Stimulated activated CD4-positive, alpha-beta T cell treated with anti-CD3 and anti-CD28 coated beads, TNF-alpha, amount 100 ng/mL, for 1 hour (primary cell): ENCODE measurements at places on chromosomes 2 and 18.

DNA sequence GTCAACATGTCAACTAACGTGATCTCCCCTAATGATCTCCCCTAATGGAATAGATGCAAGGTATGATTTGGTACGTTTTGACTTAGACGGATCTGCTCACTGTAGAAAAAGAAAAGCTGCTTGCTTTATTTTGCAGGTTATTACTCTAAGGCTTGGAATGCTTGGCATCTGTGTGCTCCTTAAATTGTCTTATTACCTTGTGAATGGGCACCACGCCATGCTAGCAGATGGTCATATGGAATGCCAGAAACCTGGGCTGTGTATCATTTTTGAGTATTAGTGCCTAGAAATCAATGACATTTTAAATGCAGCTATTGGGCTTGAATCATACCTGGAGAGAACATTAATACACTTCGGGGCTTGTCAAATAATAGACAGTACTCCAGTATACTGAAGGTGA, 16.5 kb upstream of the FIGN start:
- DNase-seq: no peak

DNA sequence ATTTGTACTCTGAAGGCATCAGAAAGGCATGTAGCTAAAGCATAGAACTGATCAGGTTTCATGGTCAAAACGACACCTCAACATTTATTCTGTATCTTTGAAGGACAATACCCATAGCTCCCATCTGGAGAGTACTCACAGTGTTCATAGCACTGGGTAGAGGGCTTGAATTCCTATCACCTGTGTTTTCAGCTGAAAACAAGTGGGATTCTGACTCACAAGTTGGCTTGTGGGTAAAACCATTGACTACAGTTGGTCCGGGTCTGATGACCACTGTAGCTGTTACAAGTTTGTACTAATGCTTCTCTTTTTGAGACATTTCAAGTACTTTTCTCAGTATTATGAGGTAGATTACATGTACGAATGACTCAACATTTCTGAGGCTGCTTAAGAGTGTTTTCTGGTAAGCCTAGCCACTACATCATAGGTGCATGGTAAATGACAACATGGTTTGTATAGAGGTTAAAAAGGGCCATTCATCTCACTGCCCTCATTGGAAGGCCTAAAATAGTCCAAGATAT, 68.6 kb upstream of the PELI1 start:
- DNase-seq: no peak

- DNase-seq: no peak
Measured at GRCh38 chr18:78683191-78684010, 296.2 kb upstream of the SALL3 start.

GRCh38 chr2:71889759-71890684, 257.6 kb downstream of the CYP26B1 start:
- no peak for DNase-seq

DNA sequence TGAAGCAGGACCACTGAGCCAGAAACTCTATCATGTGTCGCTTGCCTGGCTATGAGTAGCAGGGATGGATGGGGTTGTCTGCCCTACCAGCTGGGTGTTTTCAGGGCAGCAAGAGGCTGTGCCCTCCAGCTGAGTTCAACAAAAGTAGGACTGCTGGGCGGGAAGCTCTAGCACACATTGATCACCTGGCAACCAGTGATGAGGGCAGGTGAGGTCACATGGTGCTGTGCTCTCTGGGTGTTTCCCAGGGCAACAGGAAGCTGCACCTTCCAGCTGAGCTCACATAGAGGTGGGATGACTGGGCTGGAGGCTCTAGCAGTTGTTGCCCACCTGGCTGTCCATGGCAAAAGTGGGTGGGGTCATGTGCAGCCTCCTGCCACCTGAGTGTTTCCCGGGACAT, 487.3 kb upstream of the VWC2L start:
- no peak for DNase-seq

DNA sequence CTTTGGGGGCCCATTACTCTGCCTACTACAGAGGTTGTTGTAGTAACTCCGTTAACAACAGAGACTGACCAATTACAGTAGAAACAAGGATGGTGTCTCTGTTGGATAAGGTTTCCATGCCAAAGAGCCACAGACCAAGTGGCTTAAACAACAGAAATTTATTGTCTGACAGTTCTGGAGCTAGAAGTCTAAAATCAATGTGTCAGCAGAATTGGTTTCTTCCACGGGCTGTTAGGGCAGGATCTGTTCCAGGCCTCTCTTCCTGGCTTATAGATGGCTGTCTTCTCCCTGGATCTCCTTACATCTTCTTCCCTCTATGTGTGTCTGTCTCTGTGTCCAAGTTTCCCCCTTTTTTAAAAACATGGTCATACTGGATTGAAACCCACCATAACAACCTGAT, 135.3 kb downstream of the AKAIN1 start:
- DNase-seq: no peak

- DNase-seq: no peak
Measured at GRCh38 chr18:54775686-54776085, 52.6 kb upstream of the RAB27B start.

GRCh38 chr2:174334781-174335251, at the start of gene SP9:
Gene SP9, plus strand, starts transcription at chr2:174334954. Its CDS starts 139 bp downstream, at chr2:174335093.
- DNase-seq: no peak

- no peak for DNase-seq
Measured at GRCh38 chr18:49223837-49224529, 236.5 kb downstream of the DYM start.

DNA sequence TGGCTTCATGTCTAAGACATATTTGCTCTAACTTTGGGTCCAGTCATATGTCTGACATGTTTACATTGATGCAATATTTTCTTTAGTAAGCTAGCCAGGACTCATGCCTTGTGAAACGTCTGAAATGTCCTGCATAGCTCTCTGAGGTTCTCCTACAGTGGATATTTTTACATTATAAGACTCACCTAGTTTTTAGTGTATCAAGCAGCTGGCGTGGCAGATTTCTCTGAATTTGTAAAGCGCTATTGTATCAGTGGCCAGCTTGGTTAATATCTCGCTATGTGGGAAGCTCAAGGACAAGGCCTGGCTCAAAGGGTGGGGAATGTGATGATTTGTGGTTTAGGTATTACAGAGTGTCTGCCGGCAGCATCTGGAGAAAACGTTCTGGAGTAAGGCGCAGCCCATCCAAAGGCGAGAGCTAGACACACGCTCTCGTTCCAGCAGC, 164.3 kb downstream of the LTBP1 start:
- no peak for DNase-seq

DNA sequence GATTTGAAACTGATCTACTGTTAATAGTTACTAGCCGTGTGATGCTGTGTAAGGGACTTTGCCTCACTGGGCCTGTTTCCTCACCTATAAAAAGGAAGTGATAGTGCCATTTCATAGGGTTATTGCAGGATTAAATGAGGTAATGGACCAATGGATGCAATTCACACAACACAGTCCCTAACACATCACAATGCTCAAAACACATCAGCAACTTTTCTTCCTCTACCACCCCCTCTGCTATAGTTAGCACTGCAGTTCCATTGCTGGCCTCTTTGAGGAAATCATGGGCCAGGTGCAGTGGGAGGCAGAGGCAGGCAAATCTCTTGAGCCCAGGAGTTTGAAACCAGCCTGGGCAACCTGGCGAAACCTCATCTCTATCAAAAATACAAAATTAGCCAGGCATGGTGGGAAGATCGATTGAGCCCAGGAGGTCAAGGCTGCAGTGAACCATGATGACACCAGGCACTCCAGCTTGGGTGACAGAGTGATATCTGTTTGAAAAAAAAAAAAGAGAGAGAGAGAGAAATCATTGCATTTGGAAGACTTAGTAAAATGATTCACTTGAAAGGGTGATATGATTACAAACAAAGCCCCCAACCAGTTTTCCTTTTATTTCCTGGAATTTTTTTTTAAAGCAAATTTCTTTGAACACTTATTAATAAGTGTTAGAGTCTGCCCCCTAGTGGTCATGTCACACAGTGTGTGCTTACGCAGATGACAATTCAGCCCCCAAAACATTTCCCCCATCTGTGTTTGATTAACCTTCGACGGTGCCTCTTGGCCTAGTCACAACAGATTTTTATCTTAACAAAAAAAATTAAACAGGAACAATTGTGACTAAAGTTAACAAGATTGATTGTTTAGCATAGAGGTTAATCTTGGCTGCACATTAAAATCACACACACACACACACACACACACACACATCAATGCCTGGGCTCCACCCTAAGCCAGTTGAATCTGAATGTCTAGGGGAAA, 88.6 kb upstream of the BCL11A start:
- no peak for DNase-seq

- DNase-seq: no peak
Measured at GRCh38 chr2:218069606-218070300, 700 bp downstream of the RUFY4 start.

DNA sequence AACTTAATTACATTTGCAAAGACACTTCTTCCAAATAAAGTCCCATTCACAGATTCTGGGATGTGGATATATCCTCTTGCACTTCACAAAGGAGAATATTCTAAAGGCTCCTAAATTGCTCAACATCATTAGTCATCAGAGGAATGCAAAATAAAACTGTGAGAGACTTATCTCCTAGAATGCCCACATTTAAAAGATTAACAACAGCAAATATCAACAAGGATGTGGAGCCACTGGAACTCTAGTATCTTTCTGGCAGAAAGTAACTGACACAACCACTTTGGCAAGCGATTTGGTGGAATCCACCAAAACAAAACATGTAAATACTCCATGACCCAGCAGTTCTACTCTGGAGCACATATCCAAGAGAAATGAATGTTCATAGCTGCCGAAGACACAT, 4.6 kb downstream of the NEU2 start:
- no peak for DNase-seq

DNA sequence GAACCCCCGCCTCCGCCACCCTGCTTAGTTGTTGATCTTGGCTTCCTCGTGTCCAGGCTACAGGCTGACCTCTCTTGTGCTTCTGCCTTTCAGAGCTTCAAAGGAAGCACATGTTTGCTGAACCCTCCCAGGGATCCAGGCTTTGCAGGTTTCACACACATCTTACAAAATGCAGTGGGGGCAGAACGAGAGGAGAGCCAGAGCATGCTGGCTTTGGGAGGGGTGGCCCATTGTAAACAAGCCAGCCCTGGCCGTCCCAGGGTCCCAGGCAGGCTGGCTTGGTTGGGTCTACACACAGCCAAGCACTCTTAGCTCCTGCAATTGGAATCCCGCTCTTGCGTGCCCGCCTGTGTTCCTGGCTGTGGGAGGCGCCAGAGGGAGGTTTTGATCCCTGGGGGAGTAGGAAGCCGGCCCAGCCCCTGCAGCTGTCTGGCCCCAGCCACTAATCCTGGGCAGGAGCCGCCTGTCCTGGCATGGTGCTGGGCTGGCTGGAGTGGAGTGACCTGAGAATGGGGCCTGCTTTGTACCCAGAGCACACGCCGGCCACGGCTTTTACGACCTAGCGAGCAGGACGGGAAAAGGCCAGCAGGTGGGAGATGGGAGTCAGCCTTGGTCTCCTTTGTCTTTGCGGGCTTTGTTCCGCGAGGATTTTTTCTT, 53.9 kb downstream of the SH3BP4 start:
- DNase-seq: no peak

- DNase-seq: no peak
Measured at GRCh38 chr2:223841436-223842190, 4.2 kb upstream of the AP1S3 start.

GRCh38 chr2:198116756-198117155, 312.4 kb downstream of the PLCL1 start:
- DNase-seq: no peak

DNA sequence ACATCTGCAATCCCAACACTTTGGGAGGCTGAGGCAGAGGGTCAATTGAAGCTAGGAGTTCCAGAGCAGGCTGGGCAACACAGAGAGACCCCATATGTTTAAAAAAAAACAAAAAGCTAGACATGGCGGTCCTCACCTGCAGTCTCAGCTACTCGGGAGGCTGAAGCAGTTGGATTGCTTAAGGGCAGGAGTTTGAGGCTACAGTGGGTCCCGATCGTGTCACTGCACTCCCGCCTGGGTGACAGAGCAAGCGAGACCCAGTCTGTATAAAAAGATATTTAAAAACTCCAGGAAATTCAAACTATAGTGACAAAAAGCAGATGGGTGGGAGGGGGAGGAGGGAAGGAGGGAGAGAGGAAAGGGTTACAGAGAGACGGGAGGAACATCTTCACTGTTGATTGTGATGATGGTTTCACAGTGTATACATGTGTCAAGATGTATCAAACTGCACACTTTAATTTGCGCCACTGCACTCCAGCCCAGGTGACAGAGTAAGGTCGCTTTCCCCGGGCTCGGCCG, 942 bp upstream of the ZNF236 start:
- DNase-seq: no peak

DNA sequence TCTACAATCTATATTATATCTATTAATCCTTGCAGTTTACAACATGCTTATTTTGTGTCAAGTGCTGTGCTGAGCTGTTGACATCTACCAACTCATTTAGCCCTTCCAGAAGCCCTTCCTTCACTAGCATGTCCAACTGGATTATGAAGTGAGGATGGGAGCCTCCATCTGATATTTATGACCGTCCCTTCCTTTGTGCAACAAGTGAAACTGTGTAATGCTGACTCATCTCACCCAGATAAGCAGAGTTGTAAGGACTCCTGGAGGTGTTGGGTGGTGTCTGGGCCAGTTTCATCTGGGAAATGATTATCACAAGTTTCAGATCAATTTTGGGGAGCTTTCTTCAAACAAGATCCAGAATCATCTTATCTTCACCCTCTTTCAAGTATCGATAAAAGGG, 156.6 kb upstream of the ETAA1 start:
- no peak for DNase-seq

- DNase-seq: no peak
Measured at GRCh38 chr2:165157160-165157559, 46.7 kb downstream of the SCN3A start.

DNA sequence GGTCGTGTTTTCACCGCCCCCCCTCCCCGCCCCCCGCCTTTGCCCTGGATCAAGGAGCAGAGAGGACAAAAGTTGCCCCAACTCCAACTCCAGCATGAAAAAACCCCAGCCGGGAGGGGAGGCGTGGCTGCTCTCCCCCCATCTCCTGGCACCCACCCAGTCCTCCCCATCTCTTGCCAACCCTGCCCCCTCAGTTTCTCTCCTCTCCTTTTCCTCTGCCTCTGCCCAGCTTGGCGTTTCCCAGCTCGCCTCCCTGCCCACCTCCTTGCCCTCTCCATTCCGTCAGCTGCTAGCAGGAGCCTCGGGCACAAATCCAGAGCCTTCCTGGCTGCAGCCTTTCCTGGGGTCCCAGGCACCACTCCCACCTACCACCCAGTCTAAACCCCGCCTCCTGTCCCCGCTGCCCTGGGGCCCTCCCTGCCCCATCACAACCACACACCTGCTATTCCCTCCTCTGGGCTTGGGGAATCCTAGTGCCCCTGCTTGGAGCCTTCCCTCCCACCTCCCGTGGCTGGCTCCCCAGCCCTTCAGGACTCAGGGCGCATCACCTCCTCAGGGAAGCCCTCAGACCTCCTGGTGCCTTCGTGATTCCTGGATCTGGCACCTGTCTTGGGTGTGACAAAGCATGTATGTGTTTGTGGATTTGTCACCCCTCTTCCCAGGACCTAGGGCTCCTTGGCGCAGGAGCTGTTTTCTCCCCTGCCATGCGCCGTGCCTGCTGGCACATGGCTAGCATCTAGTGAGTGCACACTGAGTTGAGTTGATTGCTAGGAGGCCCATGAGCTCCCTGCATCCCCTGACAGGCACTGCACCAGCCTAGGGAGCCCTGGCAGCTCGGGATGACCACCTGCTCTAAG, 209.1 kb downstream of the TFCP2L1 start:
- DNase-seq: no peak
